ENCODE measurements at places on chromosomes 7 and 10. TPM values are rescaled to one million over a fixed set of nuclear protein-coding genes. Genes with fewer than 3 reads are reported as not detected.

- DNase-seq, result no peak
Measured at GRCh38 chr7:155270861-155271260, 26.8 kb upstream of the INSIG1 start.

DNA sequence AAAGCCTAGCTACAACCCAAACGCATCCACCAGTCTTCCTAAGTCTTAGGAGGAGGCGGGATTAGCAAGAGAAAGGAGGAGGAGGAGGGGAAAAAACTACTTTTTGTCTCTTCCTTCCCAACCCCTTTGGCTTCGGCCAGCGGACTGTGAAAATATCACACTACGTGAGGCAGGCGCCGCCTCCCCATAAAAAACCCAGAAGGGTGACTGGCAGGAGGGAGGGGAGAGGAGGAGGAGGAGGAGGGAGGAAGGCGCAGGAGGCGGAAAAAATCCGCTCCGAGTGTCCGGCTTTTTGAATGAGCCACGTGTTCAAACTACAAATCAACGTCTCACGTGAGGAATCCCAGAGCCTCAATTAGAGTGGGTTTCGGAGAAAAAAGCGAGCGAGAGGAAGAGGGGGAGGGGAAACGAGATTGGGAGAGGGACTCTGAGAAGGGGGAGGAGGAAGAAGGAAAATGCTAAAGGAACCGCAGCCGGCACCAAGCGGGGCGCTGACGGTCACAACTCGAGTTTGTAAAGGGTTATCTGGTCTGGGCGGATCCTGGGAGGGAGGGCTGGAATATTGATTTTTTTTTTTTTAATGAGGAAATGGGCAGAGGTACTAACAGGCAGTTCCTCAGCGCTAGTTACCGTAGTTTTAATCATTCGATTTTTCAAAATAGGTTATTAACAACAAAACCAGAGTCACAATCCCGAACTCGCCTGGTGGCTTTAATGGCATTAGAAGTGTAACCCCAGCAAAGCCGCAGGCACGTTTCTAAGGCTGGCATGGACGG is at the start of gene IGF2BP3:
IGF2BP3 (minus strand) TSS at position 162 of the 776 bp plus-strand sequence. CDS start 381 bp downstream, outside the sequence.
- DNase-seq, result peak; percentile 47

DNA sequence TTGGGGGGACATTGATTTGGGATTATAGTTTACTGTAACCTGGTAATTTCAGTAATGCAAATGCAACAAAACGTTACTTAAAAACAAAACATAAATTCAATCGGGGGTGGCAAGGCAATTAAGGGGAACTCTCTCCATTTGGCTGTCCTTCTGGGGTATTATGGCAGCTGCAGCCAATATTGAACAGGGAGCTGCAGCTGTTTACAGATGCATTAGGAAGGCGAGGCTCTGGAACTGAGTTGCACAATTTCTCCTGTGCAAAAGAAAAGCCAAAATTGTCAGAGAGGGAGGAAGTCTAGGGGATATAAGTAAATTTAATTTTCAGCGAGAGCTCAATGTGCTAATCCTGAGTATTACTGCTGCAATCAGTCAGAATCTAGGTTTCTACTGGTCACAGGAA is 36.1 kb downstream of the NEUROD6 start:
- no peak for DNase-seq

Gene MTG1
- 54.8 TPM for total RNA-seq

Gene FAM24B
- total RNA-seq, result 11.0 TPM

- DNase-seq, result no peak
Measured at GRCh38 chr10:72460284-72460876, 105.7 kb upstream of the DNAJB12 start.

Gene PRTFDC1
- total RNA-seq, result 1.6 TPM

DNA sequence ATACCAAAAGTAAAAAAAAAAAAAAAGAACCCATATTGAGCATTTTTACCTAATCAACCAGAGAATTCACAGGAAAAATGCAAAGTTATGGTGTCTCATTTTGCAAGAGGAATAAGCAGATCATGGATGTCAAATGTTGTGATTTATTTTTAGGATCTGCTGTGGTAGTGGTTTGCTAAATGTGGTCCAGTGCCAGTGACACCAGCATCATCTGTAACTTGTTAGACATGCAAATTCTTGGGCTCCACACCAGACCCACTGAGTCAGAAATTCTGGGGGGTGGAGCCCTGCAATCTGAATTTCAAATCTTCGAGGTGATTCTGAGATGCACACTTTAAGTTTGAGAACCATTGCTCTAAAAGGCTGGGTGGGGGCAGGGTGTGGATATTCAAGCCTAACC is 30.1 kb upstream of the ZEB1 start:
- DNase-seq, result no peak

GRCh38 chr10:89793649-89794254 is 92.4 kb downstream of the KIF20B start:
- DNase-seq, result peak; percentile 52

GRCh38 chr7:103719070-103719469 is 270.4 kb downstream of the RELN start:
- no peak for DNase-seq

- DNase-seq, result peak; percentile 35
Measured at GRCh38 chr10:62183857-62184795, 84.5 kb downstream of the RTKN2 start.

DNA sequence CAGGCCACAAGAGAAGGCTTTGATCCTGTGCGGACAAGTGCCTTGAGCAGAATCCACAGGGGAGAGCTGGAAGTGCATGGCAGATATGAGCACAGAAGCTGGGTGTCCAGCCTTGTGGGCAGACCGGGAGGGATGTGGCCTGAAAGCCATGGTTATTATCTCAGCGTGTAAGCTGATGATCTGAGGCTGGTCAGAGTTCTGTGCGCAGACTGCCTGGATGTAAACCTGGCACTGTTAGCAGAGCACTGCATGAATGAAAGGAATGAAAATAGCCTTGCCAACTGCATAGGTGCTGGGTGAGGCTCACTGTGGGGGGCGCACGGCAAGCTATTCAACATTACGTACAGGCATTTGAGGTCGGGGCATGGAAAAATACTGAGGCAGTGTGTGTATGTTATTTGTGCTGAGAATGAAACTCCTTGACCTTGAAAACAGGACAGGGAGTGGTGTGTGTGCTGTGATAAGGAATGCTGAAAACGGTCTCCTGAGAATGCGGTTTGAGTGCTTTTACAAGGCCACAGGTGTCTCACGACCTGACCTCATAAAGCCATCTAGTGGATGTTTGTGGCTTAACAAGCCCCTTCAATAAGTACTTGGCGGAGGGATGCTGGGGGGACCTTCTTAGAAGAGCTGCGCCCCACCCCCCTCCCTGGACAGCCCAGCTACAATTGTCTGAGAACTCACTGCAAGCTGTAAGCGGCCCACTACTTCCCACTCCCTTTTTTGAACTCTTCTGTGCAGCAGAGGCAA is 18.7 kb downstream of the AKR1C1 start:
- DNase-seq, result no peak

DNA sequence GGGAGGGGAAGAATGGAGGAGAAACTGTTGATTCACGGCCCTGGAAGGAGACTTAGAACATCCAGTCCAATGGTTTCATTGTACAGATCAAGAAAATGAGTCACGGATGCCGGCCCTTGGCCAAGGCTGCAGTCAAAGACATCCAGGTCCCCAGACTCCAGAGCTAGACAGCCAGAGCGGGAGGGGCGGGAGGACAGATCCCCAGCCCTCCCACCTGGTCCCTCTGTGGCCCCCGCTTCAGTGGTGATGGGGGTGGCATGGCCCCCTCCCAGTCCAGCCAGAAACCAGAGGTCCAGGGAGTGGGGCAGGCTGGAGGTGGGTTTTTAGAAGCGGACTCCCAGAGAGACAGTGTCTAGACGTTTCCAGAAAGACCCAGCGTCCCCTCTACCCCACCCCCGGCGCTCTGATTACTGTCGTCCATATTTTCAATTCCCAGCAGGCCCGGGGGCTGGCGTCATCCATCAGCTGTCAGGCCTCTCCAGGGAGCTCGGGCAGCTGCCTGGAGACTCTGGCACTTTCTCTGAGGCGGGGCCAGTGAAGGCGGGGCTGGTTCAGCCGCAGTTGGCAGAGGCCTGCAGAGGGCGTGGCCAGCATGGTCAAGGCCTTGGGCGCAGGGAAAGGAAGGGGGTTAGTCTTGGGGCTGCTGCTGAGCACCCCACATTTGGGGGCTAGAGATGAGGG is 8.0 kb upstream of the HSPB1 start:
- no peak for DNase-seq

DNA sequence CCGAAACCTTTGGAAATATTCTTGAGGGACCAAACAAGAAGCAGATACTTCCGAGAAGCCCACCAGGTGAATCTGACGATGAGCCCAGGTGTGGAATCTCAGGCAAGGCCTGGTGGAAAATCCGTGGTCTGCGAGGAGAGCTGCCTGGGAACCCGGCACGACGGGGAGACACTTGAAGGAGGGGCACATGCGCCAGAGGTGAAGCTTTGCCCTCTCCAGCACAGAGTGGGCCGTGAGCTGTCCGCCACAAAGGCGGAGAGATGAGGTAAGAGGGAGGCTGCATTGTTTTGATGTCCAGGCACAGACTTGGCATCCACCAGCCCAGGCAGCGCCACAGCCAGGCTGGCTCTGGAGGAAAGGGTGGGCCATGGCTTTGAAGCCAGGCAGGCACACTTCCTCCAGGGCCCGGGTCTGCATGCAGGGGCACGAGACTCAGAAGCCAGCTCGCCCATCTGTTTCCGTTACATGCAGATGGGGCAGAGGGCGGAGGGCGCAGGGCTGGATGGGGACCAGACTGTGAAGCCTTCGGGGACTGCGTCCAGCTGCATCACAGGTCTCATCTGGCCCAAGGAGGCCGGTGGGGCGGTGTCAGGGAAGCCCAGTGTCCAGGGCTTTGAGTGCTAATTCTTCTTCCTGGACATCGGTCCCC is 45.4 kb downstream of the CALML3 start:
- no peak for DNase-seq

GRCh38 chr10:80760914-80761371 is 223.2 kb downstream of the SH2D4B start:
- DNase-seq, result no peak

- DNase-seq, result no peak
Measured at GRCh38 chr7:77831481-77831880, 32.9 kb downstream of the PHTF2 start.

Gene EBLN1
- total RNA-seq, result not detected

- no peak for DNase-seq
Measured at GRCh38 chr7:94088560-94088959, 84.4 kb upstream of the BET1 start.

DNA sequence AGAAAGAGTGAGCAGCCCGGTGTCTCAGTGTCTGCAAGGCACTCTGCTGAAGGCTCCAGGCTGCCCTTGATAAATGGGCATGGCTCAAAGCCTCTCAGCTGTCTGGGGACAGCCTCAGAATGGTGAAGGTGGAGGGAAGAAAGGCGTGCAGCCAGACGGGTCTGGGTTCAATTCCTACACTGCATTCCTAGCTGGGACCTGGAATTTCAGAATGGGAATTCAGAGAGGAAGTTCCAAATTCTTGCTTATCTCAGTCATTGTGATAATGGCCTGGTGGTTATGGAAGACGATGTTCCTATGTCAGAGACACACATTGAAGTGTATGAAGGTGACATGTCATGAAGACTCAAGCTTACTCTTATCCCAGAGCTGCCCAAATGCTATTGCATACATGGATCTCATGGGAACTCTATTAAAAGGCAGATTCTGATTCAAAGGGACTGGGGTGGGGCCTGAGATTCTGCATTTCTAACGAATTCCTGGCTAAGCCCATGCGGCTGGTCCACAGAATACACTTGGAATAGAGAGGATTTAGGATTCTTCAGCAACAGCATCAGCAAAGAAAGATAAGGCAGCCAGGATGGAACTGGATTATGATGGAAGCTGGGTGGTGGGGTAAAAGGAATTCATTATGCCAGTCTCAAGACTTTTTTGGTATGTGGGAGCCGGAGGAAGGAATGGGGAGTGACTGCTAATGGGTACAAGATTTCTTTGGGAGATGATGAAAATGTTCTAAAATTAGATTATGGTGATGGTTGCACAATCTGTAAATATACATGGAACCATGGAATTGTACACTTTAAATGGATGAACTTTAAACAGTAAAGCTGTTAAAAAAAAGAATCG is 82.6 kb upstream of the ZMIZ1 start:
- no peak for DNase-seq

Gene HYAL4
- not detected for total RNA-seq

Gene SPDYE2B
- not detected for total RNA-seq

Gene C10orf71
- not detected for total RNA-seq

- no peak for DNase-seq
Measured at GRCh38 chr7:24052572-24053260, 231.3 kb upstream of the NPY start.

Gene DNAJC12
- total RNA-seq, result 3.0 TPM

Gene MYL10
- total RNA-seq, result not detected

- DNase-seq, result peak; percentile 58
Measured at GRCh38 chr10:97412891-97413304, 11.8 kb upstream of the RRP12 start.

DNA sequence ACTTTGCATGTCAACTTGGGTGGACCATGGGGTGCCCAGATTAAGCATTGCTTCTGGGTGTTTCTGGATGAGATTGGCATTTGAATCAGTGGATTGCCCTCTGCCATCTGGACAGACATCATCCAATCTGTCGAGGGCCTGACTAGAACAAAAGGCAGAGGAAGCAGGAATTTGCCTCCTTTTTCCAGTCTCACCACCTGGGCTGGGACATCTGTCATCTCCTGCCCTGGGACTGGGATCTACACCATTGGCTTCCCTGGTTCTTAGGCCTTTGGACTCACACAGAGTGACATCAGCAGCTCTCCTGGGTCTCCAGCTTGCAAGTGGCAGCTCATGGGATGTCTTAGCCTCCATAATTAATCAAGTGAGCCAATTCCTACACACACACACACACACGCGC is 10.3 kb downstream of the SLC13A4 start:
- no peak for DNase-seq

Gene SLC16A12
- not detected for total RNA-seq

DNA sequence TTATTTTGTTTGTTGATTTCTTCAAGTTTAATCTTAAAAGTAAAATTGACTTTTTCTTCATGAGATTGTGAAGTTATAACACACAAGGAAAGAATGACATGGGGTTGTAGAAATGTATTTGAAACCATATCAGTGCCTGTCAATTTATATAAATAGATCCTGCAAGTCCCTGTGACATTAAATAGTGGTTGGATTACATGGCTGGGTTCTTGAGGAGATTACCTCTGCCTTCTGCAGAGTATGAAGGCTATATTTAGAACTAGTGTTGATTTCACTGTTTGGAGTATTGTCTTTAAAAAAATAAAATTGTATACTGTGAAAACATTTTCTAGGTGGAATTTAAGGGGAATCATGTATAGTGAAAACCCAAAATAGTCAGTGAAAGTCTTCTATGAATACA is 385.8 kb upstream of the SMIM30 start:
- DNase-seq, result no peak

Gene PRRT4
- total RNA-seq, result 0.16 TPM

- DNase-seq, result no peak
Measured at GRCh38 chr7:48225101-48225500, 53.8 kb downstream of the ABCA13 start.
